ENCODE measurements at places on chromosomes 7 and 10.

DNA sequence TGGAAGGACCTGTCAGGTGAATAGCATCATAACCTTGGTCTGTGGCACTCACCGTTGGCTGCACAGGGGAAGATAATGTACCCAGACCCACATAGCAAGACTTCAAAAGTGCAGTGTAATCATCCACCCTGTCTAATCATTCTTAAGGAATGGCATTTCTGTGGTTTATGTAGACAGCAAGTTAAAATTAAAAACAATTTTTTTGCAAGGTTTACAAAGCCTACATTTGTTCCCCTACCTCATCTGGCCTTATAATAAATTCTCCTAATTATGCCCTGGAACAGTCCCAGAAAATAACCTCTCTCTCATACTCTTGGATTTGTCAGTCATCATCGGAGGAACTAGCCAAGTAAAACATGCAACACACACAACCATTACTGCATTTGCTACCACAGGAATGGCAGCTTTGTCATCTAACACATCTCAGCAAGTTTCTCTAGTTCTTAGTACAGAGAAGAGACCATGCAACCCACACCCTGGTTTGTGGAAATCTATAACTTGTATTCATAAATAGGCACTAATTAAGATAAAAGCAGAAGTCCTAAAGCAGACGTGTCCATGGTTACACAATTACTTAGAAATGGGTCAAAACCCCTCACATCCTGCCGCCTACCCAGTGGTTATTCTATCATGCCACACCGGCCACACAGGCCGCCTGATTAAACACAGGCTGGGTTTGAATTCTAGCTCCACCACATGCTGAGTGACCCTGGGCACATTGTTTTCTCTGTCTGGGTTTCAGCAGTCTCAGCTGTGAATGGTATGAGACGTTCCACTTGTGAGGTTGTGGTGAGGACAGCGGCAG lies 19.1 kb downstream of the ABLIM1 start:
- no peak for DNase-seq

GRCh38 chr7:56250135-56250534 lies 133.9 kb upstream of the NUPR2 start:
- DNase-seq = no peak

GRCh38 chr7:152968514-152968913 lies 209.0 kb downstream of the ACTR3B start:
- no peak for DNase-seq

DNA sequence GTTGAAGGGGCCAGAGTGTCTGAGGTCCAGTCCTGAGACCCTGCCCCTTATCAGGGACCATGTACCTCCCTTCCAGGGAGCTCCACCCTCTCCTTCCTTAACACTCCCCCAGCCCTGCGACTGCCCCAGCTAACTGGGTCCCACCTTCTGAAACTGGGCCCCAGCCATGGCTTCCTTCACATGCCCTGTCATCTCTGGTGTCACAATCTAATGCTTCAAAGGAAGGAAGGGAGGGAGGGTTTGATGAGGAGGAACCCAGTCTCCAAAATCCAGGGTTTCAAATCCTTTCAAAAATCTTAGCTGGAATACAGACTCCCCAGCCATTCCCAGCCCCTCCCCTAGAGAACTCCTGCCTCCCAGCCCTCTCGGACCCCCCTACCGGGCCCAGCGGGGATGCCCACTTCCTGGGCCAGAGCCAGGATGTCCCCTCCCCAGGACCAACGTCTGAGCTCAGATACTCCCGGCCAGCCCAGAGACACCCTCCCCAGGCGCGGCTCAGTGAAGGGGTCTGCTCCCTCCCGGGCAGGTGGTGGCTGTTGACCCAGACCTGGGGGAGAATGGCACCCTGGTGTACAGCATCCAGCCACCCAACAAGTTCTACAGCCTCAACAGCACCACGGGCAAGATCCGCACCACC lies 18.0 kb downstream of the C10orf105 start:
- no peak for DNase-seq

GRCh38 chr7:70500261-70500660 lies 631.7 kb upstream of the GALNT17 start:
- no peak for DNase-seq

- DNase-seq = no peak
These were observed 60.6 kb downstream of the PRTFDC1 start for GRCh38 chr10:24891823-24892222.
